ENCODE measurements at places on chromosomes 4 and X.

- no peak for DNase-seq
Observed at GRCh38 chrX:154809939-154810665, 4.8 kb upstream of the MPP1 start.

DNA sequence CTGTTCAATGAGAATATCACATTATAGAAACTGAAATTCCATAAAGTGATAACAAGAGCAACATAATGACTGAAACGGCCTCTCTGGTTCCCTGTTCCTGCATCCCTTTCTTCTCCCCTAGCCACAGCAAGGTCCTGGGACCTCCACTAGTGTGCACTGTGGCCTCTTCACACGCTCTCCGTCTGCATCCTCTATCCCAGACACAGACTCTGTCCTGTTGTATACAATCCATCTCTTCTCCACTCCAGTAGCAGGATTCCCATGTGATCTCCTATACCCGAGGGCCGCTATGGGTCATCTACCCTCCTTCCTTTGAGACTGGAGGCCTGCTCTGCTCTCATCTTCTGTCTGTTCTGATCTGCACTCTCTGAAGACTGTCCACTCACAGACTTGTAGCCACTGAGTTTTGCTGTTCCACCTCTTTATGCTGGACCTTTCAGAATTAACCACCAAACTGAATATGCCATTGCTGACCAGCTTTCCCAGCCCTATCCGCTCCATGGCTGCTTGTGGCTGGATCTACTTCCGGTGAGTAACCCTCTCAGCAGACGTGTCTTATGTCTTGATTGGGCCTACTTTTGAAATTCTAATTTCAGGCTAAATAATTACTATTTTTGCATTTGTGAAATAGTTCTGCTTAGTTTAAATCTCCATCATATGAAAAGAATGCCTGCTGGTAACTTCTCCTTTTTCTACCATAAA lies 105.1 kb upstream of the NAP1L5 start:
- no peak for DNase-seq

DNA sequence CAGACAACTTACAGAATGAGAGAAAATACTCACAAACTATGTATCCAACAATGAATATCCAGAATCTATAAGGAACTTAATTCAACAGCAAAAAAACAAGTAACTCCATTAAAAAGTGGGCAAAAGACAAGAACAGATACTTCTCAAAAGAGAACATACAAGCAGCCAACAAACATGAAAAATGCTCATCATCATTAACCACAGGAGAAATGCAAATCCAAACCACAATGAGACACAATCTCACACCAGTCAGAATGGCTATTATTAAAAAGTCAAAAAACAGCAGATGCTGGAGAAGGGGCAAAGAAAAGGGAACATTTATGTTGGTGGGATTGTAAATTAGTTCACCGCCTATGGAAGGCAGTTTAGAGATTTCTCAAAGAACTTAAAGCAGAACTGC lies 150.3 kb downstream of the FGF16 start:
- DNase-seq, result no peak

DNA sequence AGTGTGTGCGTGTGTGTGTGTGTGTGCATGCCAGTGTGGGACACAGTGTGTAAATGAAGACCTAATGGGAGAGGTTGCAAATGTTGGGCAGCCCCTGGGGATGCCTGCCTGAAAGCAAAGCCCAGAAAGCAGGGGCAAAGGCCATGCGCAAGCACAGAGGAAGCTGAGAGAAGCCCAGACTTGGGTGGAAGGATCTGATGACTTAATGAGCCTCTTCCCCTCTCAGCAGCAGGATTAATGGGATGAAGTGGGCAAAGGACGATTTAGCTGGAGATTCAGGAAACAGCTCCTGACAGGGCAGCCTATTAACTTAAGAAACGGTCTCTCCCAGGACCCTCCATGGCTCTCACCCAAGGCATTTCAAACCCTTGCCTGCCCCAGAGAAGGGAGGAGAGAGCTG lies 107.3 kb downstream of the EFNB1 start:
- no peak for DNase-seq
